Tibial artery (tissue), 4 donors: ENCODE measurements at places on chromosomes 2 and 18.

- H3K4me1 ChIP-seq = no peaks in the 10 kb centered on the region
- H3K36me3 ChIP-seq = no peaks in the 10 kb centered on the region
- no peak overlapping the region for H3K4me3 ChIP-seq
- no peak for DNase-seq
- H3K27me3 ChIP-seq = no peaks in the 10 kb centered on the region
Measured at GRCh38 chr2:37631698-37632097, 39.7 kb downstream of the CDC42EP3 start.

- H3K4me3 ChIP-seq = no peak overlapping the region
- H3K36me3 ChIP-seq = no peaks in the 10 kb centered on the region
- no peaks in the 10 kb centered on the region for H3K27me3 ChIP-seq
- no peaks in the 10 kb centered on the region for H3K4me1 ChIP-seq
- DNase-seq = no peak
- H3K27ac ChIP-seq = no peak overlapping the region
Measured at GRCh38 chr2:164495491-164496223, 125.6 kb downstream of the GRB14 start.

- no peak overlapping the region for H3K4me3 ChIP-seq
- no peak for DNase-seq
- H3K27ac ChIP-seq = no peak overlapping the region
- H3K27me3 ChIP-seq = no peaks in the 10 kb centered on the region
- H3K4me1 ChIP-seq = no peaks in the 10 kb centered on the region
- no peaks in the 10 kb centered on the region for H3K36me3 ChIP-seq
Measured at GRCh38 chr2:207459990-207460757, 69.6 kb upstream of the CREB1 start.

DNA sequence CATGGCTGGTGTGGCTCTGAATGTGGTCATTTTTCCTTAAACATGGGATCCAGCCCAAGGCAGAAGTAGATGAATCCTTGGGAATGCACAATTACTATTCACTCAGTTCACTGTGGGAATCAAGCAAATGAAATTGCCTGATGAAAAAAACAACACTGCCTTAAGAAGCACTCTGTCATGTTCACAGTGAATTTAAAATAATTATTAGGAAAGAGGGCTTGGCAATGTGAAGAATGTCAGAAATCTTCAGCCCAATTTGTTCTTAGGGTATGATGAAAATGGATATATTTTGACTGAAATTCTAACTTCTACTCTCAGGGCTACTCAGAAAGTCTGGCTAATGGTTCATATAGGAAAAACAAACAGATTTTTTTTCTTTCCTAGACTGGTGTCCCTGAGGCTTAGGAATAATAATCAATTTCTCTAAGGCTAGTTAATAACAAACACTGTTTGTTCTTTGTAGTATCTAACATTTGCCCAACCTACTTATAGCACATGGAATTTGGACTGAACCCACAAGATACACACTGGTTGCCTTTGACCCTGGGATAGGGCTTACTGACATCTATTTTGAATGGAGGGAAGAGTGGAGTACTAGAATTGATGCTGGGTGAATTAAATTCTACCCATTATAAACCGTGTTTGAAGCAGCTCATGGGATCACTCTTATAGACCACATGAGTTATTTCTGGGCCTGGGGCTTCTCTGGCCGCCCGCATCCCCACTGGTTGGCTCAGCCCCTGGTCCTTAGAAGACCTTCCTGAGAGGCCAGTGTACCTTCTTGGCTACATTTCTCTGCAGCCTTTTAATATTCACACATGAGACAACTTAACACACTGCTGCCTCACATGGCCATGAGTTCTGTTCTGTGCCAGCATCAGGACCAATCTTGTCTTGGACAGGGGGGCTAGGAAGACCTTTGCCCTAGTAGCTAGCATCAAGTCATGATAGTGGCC lies 8.3 kb upstream of the MRPL33 start:
- no peak overlapping the region for H3K4me3 ChIP-seq
- H3K27me3 ChIP-seq = no peaks in the 10 kb centered on the region
- no peaks in the 10 kb centered on the region for H3K36me3 ChIP-seq
- H3K4me1 ChIP-seq = peaks cover 8% of the 10 kb centered on the region
- H3K27ac ChIP-seq = no peak overlapping the region

DNA sequence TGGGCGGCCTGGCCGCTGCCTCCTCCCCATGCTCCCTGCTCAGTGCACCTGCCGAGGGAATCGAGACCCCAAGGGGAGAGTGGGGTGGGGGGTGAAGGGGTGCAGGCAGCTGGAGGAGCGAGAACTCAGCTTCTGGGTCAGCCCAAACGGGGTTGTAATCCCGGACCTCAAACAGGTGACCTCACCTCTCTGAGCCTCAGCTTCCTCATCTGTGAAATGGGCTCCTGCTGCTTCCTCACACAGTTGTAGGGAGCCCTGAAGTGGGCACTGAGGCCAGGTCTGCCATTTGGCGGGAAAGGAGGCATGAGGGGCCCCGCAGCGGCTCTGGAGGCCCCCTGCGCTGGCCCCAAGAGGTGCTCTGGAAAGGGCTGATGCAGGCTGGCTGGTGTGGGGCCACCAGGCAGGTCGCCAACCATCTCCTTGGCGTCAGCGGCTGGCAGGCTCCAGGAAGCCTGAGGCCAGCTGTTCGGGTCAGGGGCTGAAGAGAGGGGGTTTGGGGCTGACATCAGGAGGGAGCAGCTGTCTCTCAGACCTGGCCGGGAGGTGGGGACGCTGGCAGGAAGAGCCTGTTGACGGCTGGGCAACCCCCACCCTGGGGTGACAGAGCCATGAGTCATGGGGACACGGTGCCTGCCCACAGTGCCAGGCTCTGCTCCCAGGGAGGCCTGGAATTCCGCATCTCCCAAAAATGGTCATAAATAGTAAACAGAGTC lies 4.9 kb downstream of the KLHL30 start:
- peak; percentile 89 for DNase-seq
- H3K4me1 ChIP-seq = no peaks in the 10 kb centered on the region
- H3K36me3 ChIP-seq = peaks cover 8% of the 10 kb centered on the region
- no peaks in the 10 kb centered on the region for H3K27me3 ChIP-seq
